IMR-90 (cell line): ENCODE measurements at places on chromosomes 7 and 10. TPM values are rescaled to one million over a fixed set of nuclear protein-coding genes. Genes with fewer than 3 reads are reported as not detected.
A peak's percentile ranks its signal among the peaks of the same experiment; 100 is the strongest.

DNA sequence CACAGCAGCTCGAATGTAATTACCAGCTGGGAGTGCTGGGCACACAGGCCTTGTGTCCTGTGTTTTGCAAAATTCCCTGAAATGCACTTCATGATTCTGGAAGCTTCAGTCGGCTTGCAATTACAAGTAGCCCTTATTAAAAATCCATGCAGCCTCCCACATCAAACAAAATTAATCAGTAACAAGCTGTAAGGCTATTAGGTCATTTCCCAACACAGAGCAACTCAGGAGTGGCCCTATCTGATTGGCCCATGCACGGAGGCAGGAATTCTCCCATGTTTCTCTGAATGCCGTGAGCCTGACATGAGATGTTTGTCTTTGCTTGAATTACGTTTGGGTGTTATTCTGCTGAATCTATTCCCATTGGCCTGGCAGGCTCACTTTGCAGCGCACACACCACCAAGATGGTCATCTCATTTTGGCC, 36.9 kb downstream of the FOXL3 start:
- DNase-seq, result peak; percentile 20

- peak; percentile 64 for DNase-seq
Measured at GRCh38 chr7:25835197-25835596, 316.8 kb upstream of the NFE2L3 start.

- peak; percentile 10 for DNase-seq
Measured at GRCh38 chr7:86904949-86905834, 154.3 kb downstream of the ELAPOR2 start.

DNA sequence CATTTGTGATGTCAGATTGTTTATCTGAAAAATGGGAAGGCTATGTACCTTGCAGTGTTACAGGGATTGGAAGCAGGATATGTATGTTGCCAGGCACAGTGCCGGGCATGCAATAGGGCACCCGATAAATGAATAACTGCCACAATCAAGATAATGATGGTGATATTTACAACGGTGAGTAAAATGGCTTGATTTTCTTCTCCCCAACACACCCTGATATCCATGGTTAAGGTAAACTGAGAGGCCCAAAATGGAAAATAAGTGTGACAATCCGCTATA, 108.3 kb downstream of the CYP26A1 start:
- DNase-seq, result no peak

DNA sequence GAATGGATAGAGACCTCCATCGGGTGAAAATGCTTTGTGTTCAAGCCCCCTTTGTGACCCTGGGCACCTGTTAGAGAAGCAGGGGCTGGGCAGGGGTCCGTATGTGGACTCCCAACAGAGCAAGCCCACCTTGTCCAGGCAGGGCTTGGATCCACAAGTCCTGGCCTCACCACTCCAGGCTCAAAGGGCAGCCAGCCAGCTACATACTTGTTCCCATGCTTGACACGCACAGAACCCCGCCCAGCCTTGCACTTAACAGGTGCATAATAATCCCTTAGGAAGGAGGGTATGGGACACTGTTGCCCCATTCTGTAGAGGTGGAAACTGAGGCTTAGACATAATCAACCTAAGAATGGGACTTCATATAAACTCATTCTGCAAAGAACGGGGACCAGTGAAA, 160.6 kb downstream of the PRKAG2 start:
- DNase-seq, result no peak

- no peak for DNase-seq
Measured at GRCh38 chr7:155551785-155552611, 5.6 kb upstream of the CNPY1 start.

- DNase-seq, result no peak
Measured at GRCh38 chr10:122050311-122050710, 61.3 kb downstream of the TACC2 start.

DNA sequence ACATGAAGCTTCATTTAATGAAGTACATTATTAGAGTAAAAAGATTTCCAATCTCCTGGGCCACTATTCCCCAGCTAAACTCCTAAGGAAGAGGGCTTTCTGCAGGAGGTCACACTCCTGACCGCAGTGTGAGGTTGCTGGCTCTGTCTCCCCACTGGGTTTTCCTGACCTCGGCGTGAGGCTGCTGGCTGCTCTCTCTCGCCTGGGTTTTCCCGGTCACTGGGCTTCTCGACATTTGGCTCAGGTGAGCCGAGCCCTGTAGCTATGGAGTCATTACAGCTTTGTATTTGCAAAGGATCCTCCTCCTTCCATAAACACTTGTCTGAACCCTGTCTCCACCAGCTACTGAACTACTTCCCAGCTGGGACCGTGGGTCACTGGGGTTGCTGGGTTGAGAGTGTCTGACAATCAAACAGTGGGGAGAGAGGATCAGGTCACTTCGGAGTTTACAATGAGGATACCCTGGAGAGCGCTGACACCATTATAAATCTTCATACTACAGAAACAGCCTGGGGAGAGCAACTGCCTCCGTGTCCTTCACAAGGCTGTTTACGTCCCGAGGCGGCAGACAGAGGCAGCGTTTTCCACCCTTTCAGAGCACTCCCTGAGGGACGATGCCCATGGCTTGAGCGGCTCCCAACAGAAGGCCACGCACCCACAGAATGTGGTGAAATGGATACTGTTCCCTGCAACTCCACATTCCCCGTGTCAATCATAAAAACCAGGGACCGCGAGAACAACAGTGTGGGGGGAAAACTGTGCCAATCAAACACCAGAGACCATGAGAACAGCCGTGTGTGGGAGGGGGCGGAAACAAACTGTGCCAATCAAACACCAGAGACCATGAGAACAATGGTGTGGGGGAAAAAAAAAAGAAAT, 226.2 kb downstream of the ZMYND11 start:
- no peak for DNase-seq

DNA sequence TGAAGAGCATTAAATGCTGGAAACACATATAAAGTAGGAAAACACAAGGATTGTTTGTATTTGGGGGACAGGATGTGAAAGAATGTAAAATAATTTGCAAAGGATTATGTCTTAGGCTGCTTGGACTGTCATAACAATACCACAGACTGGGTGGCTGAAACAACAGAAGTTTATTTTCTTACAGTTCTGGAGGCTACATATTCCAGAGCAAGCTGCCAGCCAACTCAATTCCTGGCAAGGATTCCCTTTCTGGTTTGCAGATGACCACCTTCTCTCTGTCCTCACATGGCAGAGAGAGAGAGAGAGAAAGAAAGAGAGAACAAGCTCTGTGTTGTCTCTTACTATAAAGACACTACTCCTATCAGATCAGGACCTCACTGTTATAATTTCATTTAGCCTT, 8.8 kb upstream of the LAMB4 start:
- DNase-seq, result no peak

DNA sequence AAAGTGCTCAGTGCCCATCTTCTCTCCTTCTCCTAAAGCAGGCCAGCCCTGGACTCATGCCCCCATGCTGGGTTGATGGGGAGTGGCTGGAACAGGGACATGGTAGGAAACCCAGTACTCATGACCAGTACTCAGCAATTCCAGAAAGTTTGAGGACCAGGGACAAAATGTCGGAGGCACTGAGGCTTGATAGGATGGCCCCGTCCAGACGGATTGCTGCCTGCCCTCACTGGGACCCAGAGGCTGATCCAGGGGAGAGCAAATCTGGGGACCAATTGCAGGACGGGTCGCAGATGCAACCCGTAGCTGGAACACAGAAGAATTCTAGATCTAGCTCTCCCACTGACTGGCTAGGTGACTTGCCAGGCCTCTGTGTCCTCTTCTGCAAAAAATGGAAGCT, 5.1 kb downstream of the ZCCHC24 start:
- DNase-seq, result no peak

GRCh38 chr10:84574102-84574501, 245.7 kb downstream of the CCSER2 start:
- DNase-seq, result no peak

DNA sequence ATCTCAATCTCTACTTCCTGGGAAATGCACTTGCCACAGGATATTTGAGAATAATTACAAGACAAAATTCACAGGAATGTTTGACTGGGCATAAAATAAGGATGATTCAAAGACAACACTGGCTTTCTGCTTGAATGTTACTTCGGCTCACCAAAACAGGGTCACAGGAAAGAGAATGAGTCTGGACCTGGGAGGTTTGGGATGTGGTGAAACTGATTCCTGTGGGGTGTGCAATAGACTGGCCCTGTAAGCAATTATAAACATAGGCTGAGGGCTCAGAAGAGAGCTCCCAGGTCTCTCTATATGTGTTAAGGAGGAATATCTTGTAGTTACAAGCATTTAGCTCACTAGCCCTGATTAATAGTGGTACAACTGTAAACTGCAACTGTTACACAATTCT, 613.9 kb upstream of the CELF2 start:
- DNase-seq, result peak; percentile 70

GRCh38 chr7:152522571-152523067, 86.8 kb upstream of the KMT2C start:
- DNase-seq, result no peak

DNA sequence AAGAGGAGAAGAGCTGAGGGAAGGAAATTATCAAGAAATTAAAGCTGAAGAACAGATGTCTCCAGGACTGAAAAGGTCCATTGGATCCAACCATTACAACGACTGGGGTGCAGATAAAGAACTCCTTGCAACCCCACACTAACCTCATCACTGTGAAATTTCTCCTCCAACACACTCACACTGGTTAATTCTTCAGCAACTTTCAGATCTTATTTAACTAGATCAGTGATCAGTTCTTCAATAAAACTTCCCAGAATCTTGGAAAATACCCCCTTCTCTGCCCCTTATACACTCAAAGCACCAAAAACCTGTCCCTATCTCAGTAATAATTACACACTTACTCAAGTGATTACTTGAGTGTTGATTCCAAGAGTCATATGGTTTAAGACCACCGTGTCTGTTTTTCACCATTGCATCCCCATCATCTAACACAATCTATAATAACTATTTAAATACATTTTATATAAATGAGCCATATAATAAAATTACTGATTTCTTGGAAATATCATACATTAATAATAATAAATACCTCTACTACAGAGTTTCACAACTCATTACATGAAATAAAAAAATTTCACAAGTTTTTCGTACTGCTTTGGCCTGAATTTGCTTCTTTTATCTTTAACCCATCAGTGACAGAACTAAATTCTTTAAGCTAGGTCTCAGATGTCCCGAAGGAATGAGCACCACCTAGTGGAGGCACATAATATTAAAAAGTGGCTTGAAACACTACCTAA, 123.7 kb downstream of the MPP7 start:
- DNase-seq, result peak; percentile 62

DNA sequence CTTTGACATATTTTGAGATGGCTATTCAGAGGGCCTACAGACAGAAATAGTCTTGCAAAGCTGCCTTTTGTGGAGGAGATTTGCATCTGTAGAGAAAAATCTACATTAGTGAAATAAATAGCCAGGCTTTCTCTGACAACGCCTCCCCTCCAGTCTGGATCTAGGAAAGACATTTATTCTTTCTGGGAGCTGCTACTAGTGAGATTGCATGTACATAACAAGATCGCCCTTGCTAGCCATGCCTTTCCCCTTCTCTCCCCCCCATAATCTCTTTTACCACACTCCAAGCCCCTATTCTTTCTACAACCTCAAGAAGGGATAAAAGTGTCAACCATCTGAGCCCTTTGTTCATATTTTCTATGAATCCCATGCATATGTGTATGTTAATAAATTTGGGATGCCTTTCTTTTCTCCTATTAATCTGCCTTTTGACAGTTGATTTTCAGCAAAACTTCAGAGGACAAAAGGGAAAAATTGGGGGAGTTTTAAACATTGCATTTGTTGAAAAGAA, 194.2 kb downstream of the SNX13 start:
- DNase-seq, result no peak

- DNase-seq, result no peak
Measured at GRCh38 chr10:75102830-75103673, 8.4 kb upstream of the SAMD8 start.

DNA sequence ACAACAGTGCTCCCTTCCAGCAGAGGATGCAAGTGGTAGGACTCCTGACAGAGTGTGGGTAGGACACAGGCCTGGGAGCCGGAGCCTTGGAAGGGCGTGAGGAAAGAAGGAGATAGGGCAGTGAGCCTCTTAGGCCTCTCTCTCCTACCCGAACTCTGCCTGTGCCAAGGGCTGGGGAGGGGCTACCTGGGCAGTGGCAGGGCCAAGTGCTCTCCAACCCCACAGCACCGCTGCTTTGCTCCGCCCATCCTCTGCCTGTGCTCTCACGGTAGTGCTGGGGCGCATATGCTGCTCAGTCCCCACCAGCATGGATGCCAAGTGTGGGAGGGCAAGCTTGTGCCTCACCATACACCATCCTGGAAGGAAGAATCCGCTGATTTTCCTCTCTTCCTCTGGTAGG, 7.5 kb downstream of the FAM131B start:
- no peak for DNase-seq

DNA sequence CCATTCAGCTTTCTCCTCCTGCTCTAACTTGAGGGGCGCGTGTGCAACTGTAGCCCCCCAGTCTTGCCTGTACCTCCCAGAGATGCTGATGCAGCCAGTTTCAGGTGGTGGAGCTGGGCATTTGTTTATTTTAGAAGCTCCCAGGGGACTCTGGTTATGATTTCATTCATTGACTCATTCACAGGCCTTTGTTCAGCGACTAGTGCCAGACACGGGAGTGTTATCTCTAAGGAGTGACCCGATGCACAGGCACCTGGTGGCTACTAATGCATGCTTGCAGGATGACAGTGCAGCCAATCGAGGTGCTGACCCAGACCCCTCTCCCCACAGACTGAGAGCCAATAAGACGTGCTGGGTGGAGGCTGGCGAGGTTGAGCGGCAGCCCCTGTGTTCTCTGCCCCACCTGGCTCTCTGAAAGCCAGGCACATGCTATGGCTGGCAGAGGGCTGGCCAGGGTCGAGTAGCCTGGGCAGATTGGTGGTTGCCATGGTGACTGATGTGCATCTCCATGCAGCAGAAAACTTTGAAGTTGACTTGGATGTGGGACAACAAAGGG, 19.7 kb upstream of the SLC18A2 start:
- peak; percentile 1 for DNase-seq

- peak; percentile 63 for DNase-seq
Measured at GRCh38 chr7:73865738-73866445, 4.9 kb downstream of the TMEM270 start.

- DNase-seq, result no peak
Measured at GRCh38 chr7:150686030-150686631, 625 bp downstream of the GIMAP2 start.

INSIG1 gene
- total RNA-seq, result 26.0 and 32.8 TPM in 2 replicates

ZPBP gene
- total RNA-seq, result not detected in 2 replicates

TDRD1 gene
- total RNA-seq, result not detected in 2 replicates

BCL7B gene
- total RNA-seq, result 6.1 and 7.2 TPM in 2 replicates

CTBP2 gene
- total RNA-seq, result 74.2 and 81.0 TPM in 2 replicates

EBLN1 gene
- not detected in 2 replicates for total RNA-seq

UPK3BL1 gene
- 1.6 and 2.8 TPM in 2 replicates for total RNA-seq

TMEM270 gene
- total RNA-seq, result not detected in 2 replicates

AKR1C3 gene
- total RNA-seq, result 0.18 and 0.28 TPM in 2 replicates

NYAP1 gene
- total RNA-seq, result 0.18 and 0.28 TPM in 2 replicates

PNLIPRP2 gene
- total RNA-seq, result not detected in 2 replicates

EVX1 gene
- not detected in 2 replicates for total RNA-seq

CAV2 gene
- total RNA-seq, result 199 and 217 TPM in 2 replicates

GDF2 gene
- total RNA-seq, result under 0.01 TPM in 1 of 2 replicates, not detected in the other

TAF3 gene
- total RNA-seq, result 1.4 TPM in 2 replicates
